ENCODE measurements at places on chromosomes 4 and X.

DNA sequence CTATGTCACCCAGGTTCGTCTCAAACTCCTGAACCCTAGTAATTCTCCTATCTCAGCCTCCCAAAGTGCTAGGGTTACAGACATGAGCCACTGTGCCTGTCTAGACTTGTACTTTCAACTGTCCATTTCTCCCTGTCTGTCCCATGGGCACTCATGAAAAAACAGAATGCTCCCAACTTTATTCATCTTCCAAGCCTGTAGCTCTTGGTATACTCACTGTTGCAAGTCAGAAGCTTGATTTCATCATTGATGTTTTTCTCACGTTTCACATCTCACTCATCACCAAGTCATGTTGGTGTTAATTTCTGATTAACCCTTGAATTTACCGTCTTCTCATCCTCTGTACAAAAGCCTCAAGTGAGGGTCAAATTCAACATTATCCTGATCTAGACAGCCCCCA is 7.3 kb upstream of the SRP72 start:
- no peak for DNase-seq

DNA sequence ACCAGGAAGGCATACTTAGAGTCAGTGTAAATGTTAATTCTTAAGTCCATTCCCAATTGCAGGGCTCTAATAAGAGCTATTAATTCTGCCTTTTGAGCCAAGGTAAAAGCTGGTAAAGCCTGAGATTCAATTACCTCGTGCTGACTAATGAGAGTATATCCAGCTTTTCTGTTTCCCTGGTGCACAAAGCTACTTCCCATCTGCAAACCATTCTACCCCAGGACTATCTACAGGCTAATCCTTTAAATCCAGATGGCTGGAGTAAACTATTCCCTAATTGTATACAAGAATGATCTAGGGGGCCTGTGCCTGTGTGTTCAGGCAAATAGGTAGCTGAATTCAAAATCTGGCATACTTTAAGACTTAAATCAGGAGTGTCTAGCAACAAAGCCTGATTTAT is 365.0 kb downstream of the GPM6A start:
- no peak for DNase-seq

DNA sequence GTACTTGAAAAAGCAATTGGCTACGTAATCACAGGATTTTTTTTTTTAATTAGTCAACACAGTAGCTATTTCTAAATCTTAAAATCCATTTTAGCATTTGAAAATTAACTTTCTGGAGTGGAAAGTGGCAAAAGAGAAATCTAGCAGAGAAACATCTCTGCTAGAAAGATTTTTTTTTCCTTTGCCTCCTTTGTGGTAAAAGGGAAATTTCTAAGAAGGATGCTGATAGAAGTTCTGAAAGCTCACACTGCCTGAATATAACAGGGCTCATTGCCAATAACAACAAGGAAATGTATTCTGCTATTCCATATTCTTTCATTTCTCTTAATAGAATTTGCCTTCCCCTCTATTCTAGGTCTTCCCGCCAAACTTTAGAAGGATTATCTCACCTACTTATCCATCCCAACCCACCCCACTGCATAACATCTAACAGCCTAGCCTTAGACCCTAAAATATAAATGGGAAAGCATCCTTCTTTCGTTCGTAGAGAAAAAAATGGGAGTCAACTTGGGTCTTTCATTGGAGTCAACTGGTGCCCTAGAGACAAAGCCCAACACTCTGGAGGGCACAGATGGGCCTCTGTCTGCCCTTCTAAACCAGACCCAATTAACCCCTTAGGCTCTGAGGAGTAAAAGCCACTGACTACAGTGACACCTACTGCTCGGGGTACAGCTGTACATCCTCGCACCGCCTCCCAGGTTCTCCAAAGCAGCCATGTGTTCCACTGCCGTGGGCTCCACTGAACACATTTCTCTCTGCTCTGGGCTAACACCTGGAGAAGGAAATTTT is 103.9 kb downstream of the MAML3 start:
- peak; percentile 79 for DNase-seq

DNA sequence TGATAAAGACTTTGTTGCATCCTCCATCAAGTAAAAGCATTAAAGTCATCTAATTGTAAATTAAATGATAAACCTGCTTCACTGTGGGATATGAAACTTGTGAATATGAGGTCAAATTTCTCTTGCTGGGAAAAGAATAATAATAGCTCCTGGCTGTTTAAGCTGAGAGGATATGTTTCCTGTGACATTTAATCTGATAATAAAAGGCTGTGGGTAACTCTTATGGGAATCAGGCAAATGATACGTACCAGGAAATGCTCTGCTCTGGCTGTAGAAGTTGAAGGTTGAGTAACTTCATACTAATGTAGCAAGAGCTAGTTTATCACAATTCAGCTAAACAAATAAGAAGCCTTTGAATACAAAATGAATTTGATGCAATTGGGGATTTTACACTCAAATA is 574.6 kb downstream of the RAPGEF2 start:
- DNase-seq = no peak

- peak; percentile 67 for DNase-seq
Observed at GRCh38 chrX:93874554-93874953, 200.5 kb downstream of the FAM133A start.

Measured in OCI-M1 (cell line).